ENCODE measurements at places on chromosomes 1 and 21.
A peak's percentile ranks its signal among the peaks of the same experiment; 100 is the strongest.

DNA sequence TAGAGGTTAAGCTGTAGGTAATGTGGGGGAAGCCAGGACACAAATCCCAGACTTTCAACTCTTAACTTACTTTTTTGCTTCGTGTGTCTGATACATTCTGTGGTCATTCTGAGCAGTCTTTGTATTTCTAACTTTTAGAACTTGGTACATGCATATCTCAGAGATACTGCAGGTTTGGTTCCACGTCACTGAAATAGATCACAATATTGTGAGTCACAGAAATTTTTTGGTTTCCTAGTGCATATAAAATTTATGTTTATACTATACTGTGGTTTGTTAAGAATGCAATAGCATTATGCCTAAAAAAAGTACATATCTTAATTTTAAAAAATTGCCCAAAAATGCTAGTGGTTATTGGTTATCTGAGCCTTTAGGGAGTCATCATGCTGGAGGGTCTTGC lies 3.2 kb downstream of the URB2 start:
- no peak for DNase-seq

DNA sequence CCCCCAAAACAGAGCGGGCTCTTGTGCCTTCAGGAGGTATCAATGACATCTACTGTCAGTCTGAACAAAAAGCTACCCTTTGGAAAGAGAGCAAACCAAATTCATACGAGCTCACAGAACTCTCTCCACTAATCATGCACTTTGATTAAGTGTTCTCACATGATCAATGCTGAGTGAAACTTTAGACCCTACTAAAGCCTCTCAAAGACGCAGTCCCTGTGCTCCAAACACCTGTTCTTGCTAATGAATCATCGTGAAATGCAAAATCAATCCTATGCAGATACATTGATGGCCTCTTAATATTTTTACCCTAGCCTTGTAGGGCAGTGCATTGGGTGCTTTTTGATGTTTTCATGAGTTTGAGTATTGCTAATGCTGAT lies 113.4 kb downstream of the ZBTB18 start:
- no peak for DNase-seq

DNA sequence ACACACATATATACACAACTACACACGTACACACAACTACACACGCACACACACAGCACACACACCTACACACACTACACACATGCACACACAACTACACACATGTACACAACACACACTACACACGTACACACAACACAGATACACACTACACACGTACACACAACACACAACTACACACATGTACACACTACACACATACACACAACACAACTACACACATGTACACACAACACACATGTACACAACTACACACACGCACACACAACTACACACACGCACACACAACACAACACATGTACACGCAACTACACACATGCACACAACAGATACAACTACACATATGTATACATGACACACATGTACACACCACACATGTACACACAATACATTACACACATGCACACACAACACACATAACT lies 318.1 kb downstream of the CAMTA1 start:
- DNase-seq = no peak

- DNase-seq = no peak
These were observed 23.4 kb downstream of the COA7 start for GRCh38 chr1:52674497-52675384.

- DNase-seq = no peak
These were observed 181.3 kb downstream of the ETS2 start for GRCh38 chr21:38986806-38987632.

- DNase-seq = no peak
These were observed 888 bp downstream of the HES5 start for GRCh38 chr1:2528966-2529783.

DNA sequence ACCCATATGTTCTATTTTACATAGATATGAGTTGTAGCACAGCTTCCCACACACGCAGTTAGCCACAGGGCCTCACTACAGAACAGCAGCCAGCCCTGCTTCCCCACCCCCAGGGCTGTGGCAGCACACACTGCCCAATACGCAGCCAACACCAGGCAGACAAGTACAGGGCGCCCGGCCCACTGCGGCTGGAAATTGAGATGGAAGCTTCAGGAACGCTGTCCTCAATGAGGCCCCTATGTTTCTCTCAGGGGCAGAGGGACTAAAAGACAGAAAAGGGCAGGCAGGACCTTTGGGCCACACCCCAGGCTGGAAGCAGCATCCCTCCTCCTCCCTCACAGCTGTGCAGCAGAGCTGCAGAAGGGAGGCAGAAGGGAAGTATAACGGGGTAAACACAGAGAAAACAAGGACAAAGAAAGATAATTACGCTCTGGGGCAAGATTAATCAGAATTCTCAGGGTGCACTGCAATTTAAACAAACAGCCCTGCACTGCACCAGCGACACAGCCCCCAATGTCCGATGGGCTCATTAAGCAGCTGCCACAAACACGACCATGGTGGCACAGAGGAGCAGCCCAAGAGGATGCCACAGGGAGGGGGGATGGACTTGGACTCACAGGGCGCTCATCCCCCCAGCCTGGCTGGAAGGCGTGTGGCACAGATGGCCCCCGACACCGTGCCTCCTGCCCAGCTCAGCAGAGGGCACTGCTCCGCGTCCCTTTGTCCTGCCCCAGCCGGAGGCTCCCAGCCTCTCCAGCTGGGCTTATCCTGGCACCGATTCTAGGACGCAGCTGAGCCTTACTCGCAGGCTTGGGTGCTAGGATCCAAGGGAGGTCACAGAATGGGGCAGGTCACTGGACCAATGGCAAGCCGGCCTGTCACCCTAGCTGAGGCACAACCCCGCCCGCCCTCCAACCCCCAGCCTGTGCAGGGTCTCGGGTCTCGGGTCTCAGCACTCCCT lies 14.2 kb downstream of the WDR4 start:
- no peak for DNase-seq

DNA sequence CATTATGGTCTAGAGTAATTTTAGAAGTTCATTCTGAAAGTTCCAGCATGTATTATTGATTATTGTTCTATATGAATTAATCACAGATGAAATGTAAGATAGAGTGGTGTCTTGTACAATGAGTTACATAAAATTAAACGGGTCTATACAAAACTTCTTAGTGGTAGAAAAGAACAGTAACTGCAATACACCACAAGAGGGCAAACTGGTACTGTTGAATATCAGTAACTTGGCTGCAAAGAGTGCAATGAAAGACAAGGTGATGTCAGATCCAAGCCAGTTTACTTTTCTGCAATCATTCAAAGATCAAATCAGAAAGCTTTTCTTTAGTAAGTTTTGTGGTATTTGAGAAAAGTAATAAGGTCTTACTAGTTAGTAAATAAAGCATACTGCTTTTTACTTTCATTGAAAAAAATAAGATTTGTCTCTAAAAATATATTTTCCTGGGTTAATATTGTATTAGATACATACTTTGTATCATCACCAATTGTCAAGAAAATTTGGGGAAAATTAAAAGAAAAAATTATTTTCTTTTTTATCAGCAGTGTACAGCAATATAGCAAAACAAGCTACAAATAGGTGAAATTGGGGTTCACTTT lies 66.4 kb upstream of the BTG3 start:
- DNase-seq = peak; percentile 40

GRCh38 chr1:93150729-93151128 lies 29.5 kb downstream of the TMED5 start:
- DNase-seq = no peak

- DNase-seq = no peak
These were observed 6.4 kb upstream of the SERBP1 start for GRCh38 chr1:67436511-67437055.

DNA sequence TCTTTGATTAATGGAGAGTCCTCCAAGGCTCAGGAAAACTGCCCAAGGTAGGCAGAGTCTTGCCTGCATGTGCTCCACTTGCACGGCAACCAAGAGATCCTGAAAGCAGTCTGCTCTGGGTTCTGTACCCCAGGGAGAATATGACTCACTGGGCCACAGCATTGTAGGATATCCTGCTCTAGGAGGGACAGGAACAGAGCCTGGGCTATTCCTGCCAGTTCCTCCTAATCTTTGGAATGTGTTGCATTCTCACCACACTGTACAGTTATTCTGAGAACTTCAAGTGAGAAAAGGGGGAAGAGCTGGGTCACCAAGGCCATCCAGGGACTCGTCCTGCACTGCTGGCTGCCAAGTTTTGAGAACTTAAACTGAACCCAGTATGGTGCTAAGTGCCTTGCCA lies 278.5 kb downstream of the MATN1 start:
- no peak for DNase-seq

DNA sequence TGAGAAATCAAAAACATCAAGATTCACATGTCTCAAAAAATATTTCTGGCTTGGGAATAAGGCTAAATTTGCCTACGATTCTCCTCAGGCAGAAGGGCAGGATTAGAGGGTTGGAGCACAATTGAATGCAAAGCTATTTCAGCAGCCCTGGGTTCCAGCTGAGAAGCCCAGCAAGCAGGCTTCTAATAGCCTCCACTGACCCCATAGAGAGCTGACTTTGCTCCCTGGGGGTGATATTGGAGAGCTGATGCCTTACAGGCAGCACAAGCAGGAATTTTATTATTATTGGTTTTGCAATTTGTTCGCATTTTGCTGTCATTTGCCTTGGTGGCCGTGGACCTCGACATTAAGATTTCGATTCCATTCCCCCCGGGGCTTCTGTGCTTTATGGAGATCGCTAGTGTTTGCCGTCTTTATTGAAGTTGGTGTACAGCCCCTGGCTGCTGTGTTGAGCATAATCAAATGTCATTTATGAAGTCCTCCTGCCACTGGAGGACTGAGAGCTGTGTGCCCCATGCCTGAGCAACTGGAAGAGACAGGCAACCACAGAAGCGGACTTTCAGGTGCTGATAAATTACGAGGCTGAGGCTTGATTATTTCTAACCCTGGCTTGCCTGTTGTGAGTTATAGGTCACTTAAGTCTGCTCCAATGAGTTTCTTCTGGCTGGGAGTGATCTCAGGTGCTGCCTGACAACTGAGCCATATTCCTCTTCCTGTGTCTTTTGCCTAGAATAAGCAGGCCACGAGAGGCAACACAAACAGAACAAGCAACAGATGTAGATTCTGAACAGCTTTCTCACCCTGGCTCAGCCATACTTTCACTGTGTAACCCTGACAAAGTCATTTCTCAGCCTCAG lies 518.4 kb upstream of the CAMK1G start:
- DNase-seq = no peak

DNA sequence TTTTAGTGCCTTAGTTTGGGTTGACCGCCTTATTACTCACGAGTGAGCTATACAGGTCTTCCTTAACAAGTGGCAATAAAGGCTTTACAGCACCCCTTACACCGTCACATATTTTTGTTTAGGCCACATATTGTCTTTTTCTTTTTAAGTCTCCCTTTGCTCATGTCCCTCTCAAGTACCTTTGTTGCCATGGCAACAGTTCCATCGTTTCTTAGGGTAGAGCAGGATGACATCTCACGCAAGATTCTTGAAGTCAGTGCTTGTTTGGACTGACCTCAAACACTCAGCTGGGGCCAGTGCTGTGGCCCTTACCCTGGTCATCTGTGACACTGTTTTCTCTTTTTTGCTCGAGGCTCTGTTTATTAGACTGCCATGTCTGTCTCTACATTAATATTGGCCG lies 69.8 kb downstream of the PBX1 start:
- no peak for DNase-seq

GRCh38 chr1:167776151-167776550 lies 54.4 kb downstream of the MPZL1 start:
- DNase-seq = peak; percentile 62

GRCh38 chr21:40531431-40532110 lies 315.4 kb downstream of the DSCAM start:
- no peak for DNase-seq

- no peak for DNase-seq
These were observed 90.4 kb downstream of the INTS7 start for GRCh38 chr1:211944733-211945500.

DNA sequence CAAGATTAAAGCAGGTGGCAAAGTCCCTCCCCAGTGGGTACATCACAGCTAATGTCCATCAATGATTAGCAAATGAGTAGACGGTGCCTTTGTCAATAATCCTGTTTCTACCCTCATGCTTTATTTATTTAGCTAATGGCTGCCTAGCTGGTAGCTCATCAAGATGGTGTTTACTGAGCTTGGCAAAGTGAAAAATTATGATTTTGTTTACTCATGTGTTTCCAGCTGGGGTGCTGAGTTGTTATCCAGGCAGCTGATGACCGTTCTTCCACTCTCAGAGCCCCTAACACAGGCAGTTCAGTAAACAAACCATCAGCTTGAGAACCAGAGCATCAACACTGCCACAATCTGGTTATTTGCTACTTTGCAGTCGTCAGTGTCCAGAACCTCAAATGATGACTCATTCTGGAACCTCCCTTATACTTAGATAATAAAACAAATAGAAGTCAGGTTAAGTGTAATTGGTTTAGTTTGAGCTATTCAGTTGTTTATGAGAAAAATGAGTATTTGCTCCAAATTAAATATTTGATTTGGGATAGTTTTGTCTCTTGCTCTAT lies 163.9 kb downstream of the ST6GALNAC5 start:
- DNase-seq = no peak

GRCh38 chr1:244322791-244323521 lies 128.8 kb downstream of the ADSS2 start:
- no peak for DNase-seq

GRCh38 chr1:184017306-184017705 lies 20.2 kb downstream of the COLGALT2 start:
- DNase-seq = no peak
